ENCODE measurements at places on chromosomes 2 and 18.

GRCh38 chr2:157184161-157184895 lies 73.2 kb upstream of the GALNT5 start:
- DNase-seq: no peak

DNA sequence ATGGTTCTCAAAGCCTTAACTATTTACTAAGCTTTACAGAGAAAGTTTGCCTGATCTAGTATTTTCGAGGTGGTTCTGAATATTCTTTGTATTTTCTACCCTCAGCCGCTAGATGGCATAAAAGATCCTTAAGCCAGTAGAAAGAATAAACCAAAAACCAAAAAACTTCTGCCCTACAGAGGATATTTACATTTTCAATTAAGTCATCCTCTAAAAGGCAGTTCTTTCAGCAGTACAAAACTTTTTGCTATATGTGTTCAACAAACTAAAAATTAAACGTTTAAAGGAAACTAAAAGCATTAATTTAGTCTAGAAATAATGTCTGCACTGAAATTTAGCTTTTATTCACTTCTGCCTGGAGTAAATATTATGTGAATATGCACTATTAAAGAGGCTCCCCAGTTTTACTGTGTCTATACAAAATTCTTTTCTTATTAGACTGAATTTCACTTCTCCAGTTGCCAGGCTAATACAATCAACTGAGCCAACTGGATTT lies 297.5 kb downstream of the PIEZO2 start:
- DNase-seq: peak; percentile 60

GRCh38 chr18:72774914-72775313 lies 92.9 kb downstream of the NETO1 start:
- no peak for DNase-seq

DNA sequence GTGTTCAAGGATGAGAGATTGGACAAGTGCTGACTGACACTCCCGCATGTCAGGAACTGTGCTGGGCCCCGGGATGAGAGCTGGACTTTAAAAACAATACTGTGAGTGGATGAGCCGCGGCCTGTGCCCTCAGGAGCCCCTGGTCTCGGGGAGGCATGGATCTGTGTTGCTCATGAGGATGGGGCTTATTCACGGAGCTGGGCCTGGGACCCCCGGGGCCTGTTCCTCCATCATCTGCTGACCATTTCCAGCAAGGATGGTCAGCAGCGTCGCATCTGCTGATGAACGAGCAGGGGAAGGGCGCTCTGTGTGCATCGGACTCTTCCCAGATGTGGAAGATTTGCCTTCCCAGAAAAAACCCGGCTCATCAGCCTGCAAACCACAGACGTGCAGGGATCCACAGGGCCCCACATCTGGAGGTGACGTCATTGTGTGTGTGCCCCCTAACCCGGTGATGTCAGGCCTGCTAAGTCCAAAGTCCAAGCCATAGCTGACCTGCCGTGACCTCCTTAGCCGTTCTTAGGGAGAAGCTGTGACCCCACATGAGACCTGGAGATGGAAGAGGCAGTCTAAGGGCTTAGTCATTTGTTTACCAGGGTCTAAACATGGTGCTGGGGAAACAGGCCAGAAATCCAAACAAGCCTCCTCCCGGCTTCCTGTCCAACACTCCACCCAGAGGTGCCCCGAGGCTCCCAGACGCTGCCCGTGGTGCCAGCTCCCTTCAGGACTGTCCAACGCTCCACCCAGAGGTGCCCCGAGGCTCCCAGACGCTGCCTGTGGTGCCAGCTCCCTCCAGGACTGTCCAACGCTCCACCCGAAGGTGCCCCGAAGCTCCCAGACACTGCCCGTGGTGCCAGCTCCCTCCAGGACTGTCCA lies 143.9 kb downstream of the PXDN start:
- DNase-seq: no peak

DNA sequence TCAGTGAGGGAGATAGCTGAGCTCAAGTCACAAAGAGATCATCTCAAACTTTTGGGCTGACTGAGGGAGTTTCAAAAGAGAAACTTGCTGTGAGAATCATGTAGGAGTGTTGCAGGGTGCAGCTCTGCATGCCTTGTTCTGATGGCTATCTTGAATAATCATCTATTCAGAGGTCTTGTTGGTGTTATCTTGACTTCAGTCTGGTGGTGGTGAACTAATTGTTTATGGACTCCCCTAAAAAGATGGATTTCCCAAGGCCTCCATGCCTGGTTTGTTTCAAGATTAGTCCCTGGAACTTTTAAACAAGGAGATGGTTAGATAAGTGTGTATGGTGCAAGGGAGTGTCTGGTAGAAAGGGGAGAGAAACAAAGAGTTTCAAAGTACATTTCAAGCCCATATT lies 29.8 kb downstream of the SLC39A6 start:
- no peak for DNase-seq

DNA sequence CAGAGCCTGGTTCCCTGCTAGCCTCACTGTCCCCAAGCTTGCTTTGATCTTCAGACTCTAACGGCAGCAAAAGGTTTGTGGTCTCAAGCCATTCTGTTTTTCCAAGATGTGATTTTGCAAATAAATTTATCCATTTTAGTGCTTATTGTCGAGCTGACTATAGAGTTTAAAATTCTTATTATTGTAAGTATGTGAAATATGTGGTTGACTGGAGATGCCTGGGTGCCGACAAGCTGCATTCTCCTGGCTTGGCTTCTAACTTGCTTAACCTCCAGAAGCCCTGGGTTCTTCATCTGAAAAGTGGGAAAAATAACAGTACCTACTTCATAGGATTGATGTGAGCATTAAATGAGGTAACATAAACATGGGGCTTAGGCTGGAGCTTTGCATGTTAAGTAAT lies 9.9 kb upstream of the EDAR start:
- DNase-seq: no peak

DNA sequence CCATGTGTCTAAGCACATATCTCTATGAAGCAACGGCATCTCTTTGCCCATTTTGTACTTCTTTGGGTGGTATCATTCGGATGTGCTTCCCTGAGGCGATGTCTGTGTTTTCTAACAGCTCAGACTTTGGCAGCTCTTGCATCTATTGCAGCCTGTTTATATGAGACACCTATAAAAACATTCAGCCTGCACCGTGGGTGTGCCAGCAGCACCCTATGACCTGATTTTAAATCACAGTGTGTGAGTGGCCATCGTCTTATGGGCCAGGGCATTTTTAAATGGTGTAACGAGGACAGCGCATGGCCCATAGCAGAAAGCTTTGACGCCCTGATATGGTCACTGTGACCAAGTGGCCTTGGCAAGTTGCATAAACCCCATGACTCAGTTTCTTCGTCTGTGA lies 12.9 kb downstream of the NPAS2 start:
- no peak for DNase-seq

GRCh38 chr2:99765731-99766318 lies 276.0 kb upstream of the REV1 start:
- no peak for DNase-seq

- DNase-seq: no peak
Measured at GRCh38 chr2:46382331-46383112, 85.3 kb downstream of the EPAS1 start.
